ENCODE measurements at places on chromosomes 5 and 9.

DNA sequence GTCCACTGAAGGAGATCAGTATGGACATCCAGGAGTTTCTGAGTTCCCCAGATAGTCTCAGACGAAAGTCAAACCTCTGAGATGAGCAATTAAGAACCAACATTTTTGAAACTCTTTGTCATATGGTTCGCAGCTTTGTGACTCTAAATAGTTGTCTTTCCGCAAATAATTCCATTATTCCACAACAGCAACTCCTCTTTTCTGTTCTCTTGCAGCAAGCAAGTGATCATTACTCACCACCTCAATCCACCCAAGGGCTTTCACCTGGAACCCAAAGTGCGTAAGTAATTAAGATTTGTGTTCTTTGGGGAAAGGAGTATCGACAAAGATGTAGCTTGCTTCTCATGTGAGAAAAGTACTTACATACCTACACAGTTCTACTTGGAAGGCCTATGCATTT lies 15.6 kb downstream of the MTX3 start:
- H3K27me3 ChIP-seq, result no peaks in the 10 kb centered on the region
- no peak overlapping the region for H3K4me3 ChIP-seq
- no peak overlapping the region for H3K27ac ChIP-seq
- H3K36me3 ChIP-seq, result no peaks in the 10 kb centered on the region
- no peaks in the 10 kb centered on the region for H3K4me1 ChIP-seq
- no peak for DNase-seq

GRCh38 chr9:84323858-84324257 lies 16.7 kb downstream of the SLC28A3 start:
- H3K27ac ChIP-seq, result no peak overlapping the region
- H3K4me3 ChIP-seq, result no peak overlapping the region
- no peaks in the 10 kb centered on the region for H3K27me3 ChIP-seq
- DNase-seq, result no peak
- no peaks in the 10 kb centered on the region for H3K4me1 ChIP-seq
- no peaks in the 10 kb centered on the region for H3K36me3 ChIP-seq

DNA sequence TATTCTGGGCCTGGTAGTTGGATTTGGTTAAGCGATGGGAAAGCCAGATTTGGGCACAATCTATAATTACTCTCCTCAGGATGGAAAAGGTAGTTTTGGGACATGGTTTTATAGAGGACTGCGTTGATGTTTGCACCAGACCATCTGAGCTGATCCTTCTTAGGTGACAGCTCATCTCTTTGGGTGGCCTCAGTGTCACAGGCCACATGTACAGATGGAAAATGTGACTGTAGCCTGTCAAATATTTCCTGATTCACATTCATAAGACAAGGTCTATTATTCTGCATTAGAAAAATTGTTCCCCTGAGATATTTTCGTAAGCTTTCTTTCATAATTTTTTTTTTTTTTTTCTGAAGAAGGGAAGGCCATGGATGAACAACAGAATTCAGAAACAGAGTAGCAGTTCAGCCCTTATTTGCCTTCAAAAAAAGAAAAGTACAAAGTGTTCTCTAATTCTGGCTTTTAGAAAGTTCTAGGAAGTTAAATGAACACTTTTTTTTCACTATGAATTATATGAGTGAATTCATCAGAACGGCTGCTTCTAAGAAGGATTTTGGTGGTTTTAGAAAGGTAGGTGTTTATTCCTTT lies 81.0 kb downstream of the NNT start:
- H3K36me3 ChIP-seq, result no peaks in the 10 kb centered on the region
- DNase-seq, result peak; percentile 31
- peaks cover 39% of the 10 kb centered on the region for H3K4me1 ChIP-seq
- no peaks in the 10 kb centered on the region for H3K27me3 ChIP-seq
- H3K27ac ChIP-seq, result peak overlapping the region; percentile 50

GRCh38 chr9:15136646-15137045 lies 170.4 kb downstream of the TTC39B start:
- no peak overlapping the region for H3K27ac ChIP-seq
- no peaks in the 10 kb centered on the region for H3K27me3 ChIP-seq
- no peaks in the 10 kb centered on the region for H3K36me3 ChIP-seq
- no peak overlapping the region for H3K4me3 ChIP-seq
- no peak for DNase-seq

DNA sequence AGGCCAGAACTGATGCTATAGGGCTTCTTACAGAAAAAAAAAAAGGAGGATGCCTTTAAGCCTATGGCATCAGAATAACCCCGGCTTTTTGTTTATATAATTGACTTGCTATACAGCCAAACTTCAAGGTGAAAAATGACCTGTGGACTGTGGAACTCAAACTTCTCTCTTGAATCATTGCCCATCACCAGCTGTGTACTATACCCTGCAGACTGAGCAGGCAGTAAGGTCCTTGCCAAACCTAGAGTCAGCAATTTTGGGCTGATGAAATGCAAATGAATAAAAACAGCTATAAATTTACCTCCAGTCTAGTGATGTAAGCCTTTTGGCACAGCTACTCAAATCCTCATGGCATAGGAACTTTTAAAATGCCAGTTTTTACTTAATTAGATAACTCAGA lies 44.5 kb upstream of the PPP3R2 start:
- no peak for DNase-seq
- no peak overlapping the region for H3K4me3 ChIP-seq
- H3K27me3 ChIP-seq, result no peaks in the 10 kb centered on the region
- H3K27ac ChIP-seq, result no peak overlapping the region

GRCh38 chr5:82424211-82424610 lies 146.1 kb upstream of the RPS23 start:
- H3K4me1 ChIP-seq, result no peaks in the 10 kb centered on the region
- no peak for DNase-seq

DNA sequence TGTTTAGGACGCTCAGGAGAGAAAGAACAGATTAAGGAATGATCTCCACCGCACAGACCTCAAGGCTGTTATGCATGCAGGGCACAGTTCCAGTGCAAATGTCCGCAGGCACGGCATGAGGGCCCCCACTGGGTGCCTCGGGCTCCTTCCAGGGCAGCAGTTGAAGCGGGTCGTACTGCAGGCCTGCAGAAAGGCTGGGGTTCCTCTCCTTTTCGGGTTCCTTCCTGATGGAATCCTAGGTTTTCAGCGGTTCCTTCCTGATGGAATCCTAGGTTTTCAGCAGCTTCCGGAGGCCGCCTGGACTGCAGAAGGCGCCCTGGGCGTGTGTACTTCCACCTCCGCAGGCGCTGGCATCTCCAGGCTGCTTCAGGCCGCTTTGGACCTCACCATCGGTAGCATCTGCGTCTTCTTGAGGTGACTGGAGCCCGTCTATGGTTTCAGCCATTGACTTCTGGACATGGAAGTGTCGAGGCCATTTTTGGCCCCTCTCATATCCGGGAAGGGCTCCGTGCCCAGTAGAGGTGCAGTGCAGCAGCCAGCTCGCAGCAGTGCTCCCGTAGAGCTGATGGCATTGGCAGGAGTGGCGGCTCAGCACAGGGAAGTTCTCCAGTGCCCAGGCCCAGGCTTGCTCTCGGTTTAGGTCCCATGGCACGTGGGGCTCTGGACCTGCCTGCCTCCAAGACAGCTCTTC lies 5.6 kb upstream of the MGAT4B start:
- H3K27ac ChIP-seq, result no peak overlapping the region
- DNase-seq, result peak; percentile 21
- no peaks in the 10 kb centered on the region for H3K36me3 ChIP-seq
- H3K4me3 ChIP-seq, result no peak overlapping the region
- no peaks in the 10 kb centered on the region for H3K27me3 ChIP-seq

DNA sequence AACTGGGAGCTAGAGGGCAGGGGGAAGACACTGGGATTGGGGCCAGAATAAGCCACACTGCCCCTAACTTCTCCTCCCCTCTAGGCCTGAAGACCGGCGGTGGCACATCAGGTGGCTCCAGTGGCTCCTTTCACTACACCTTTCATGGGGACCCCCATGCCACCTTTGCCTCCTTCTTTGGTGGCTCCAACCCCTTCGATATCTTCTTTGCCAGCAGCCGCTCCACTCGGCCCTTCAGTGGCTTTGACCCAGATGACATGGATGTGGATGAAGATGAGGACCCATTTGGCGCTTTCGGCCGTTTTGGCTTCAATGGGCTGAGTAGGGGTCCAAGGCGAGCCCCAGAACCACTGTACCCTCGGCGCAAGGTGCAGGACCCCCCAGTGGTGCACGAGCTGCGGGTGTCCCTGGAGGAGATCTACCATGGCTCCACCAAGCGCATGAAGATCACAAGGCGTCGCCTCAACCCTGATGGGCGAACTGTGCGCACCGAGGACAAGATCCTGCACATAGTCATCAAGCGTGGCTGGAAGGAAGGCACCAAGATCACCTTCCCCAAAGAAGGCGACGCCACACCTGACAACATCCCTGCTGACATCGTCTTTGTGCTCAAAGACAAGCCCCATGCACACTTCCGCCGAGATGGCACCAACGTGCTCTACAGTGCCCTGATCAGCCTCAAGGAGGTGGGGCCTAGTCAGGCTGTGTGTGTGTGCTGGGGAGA lies 6.8 kb downstream of the DNAJB5 start:
- no peak overlapping the region for H3K27ac ChIP-seq
- H3K4me3 ChIP-seq, result peak overlapping the region; percentile 73
- peaks cover 2% of the 10 kb centered on the region for H3K36me3 ChIP-seq

DNA sequence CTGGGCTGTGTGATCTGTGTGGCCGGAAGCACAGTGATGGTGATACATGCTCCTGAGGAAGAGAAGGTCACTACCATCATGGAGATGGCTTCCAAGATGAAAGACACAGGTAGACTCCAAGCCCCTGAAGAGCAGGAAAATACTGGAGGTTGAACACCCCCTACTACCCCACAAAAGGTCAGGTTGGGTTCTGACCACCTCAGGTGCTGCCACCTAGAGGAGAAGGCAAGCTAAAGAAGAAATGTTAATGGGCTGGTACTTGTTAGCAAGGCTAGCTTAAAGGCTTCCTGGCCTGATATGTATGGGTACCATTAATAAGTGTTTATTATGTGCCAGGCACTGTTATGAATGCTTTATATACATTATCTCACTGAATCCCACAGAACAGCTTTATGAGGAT lies 11.7 kb downstream of the NIPAL4 start:
- no peak overlapping the region for H3K27ac ChIP-seq
- no peak overlapping the region for H3K4me3 ChIP-seq
- H3K4me1 ChIP-seq, result peaks cover 12% of the 10 kb centered on the region
- DNase-seq, result no peak
- H3K36me3 ChIP-seq, result no peaks in the 10 kb centered on the region
- H3K27me3 ChIP-seq, result no peaks in the 10 kb centered on the region

DNA sequence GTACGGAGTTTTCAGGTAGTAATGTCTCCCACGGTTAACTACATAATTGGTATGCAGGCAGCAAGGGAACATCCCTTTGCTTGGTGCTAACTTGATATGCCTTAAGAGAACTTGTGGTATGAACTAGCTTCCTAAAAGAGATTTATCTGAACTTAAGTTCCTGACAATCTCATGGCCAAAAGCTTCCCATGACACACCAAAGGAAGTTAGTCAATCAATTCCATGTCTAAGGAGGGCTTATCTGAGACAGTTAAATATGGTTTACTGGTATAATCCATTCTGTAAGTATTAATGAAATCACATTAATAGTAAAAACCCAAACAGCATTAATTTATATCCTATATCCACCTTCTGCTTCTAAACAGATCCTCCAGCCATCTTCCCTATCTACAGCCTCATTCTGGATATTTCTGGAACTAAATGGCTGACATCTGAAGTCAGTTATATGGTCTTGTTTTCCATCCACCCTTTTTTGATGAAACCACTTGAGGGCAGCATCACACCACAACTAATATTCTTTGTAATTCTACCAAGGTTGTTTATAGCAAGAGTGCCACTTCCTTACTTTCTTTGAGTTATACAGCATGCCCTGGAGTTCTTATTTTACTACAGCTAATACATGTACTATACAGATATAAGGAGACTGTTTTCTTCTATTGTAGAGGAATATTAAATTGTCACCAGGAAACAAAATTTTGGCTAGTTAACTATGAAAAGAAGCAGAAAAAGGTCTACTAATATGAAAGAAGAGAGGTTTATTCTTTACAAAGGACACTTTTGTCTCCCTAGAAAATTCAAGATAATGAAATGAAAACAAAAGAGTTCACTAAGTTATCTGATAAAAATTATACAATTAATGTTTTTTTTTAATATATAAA lies 34.7 kb downstream of the SHOC1 start:
- no peak for DNase-seq
- no peak overlapping the region for H3K4me3 ChIP-seq
- peaks cover 4% of the 10 kb centered on the region for H3K4me1 ChIP-seq
- H3K27me3 ChIP-seq, result no peaks in the 10 kb centered on the region
- no peaks in the 10 kb centered on the region for H3K36me3 ChIP-seq

- H3K36me3 ChIP-seq, result no peaks in the 10 kb centered on the region
- H3K27me3 ChIP-seq, result no peaks in the 10 kb centered on the region
- no peak for DNase-seq
- H3K4me1 ChIP-seq, result no peaks in the 10 kb centered on the region
- no peak overlapping the region for H3K27ac ChIP-seq
- H3K4me3 ChIP-seq, result no peak overlapping the region
Observed at GRCh38 chr5:168972731-168973130, 328.2 kb downstream of the SLIT3 start.

DNA sequence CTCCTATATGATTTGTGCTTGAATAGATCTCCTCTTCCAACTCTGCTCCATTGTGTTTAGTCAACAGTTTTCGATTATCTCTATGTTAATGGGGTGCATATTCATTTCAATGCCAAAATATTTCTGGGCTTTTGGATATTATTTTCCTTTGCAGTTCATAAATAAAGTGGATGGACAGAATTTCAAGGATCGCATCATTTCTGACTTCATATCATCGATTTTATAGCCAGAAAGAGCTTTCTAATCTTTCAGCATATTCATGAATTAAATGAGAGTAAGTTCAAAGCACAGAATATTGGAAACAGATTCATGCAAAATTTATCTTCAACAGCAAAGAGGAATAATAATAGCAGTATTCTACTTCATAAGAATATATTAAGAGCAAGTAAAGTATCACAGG lies 60.0 kb upstream of the MINAR2 start:
- H3K27me3 ChIP-seq, result no peaks in the 10 kb centered on the region
- H3K4me3 ChIP-seq, result no peak overlapping the region
- H3K4me1 ChIP-seq, result no peaks in the 10 kb centered on the region
- H3K36me3 ChIP-seq, result no peaks in the 10 kb centered on the region
- H3K27ac ChIP-seq, result no peak overlapping the region
